ENCODE measurements at places on chromosomes 7 and 10.

GRCh38 chr10:116080553-116080952, 192.5 kb downstream of the GFRA1 start:
- no peak for DNase-seq

- DNase-seq: no peak
Observed at GRCh38 chr7:5422396-5423305, 983 bp downstream of the TNRC18 start.

DNA sequence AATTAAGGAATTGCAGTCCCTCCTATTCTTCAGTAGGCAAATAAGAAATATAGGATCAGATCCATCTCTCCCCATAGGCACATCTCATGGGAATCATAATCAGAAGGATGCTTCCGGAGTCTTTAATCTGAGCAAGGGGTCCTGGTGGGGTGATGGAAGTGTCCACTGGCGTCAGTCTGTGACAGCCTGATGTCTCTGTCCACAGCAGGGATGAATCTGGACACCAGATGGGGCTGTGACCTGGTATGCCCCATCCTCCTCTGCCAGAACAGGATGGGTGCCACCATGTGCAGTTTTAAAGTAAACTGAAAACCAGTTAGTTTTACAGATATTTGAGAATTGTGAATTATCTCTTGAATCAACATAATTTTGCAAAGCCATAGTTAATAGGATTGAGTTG, 148.7 kb downstream of the C1GALT1 start:
- no peak for DNase-seq

- DNase-seq: no peak
Observed at GRCh38 chr7:87332321-87332720, 13.1 kb upstream of the CROT start.

DNA sequence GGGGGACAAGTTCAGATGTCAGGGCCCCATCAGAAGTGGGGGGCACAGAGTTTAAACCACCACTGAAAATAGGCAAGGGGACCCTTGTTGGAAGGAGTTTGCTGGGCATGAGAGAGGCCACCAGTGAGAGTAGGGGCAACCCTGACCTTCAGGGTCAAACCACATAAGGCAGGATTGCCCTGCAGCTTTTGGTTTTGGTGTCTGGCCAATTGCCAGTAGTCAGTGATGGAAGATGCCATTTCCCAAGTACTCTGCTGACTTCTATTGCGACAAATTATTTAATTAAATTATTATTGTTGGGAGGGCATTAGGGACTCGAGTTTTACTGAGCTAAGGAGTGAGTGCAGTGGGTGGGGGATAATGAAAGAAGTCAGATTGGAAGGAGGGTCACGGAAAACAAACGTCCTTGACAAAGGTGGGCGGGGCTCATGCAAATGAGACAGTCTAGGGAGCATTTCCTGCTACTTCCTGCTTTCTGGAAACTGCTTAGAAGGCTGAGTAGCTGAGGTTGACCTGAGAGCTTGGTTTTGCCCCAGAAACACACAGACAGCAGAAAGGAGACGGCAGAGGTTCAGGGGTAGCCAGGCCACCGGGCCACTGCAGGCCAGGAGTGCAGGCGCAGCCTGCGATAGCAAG, 74.2 kb upstream of the ANLN start:
- no peak for DNase-seq

GRCh38 chr7:148706368-148706767, 7.7 kb downstream of the CUL1 start:
- DNase-seq: no peak

DNA sequence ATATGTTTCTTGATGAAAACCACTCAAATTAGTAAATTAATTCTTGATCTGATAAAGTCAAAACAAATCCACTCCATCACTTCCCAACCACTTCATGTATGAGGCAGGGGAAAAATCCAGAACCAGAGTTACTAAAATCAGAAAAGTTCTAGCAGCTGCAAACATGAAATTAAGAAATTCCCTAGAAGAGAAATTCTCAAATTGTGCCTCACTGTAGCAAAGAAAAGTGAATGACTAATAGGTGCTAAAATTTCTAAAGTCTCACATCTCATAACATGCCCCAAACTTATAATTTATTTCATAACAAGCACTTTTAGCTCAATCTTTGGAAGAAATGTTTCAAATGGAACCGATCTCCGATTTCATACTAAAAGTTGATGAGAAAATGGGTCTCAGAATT, 345.0 kb upstream of the AOAH start:
- DNase-seq: no peak

DNA sequence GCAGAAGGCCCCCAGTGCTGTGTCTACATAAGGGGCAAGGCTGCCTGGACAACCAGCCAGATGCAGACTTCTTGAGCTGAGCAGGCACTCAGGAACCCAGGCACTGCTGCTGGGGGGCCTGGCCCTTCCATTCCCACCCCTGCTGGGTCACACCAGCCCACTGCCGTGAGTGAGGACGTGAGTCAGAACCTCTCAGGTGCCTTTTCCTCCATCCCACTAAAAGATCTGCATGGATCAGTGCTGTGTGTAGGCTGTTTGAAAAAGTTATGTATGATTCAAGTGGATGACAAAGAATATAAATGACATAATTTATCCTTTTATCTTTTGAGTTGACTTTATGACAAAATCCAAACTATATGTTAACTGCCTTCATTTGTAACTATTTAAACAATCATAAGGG, 499.3 kb downstream of the INHBA start:
- no peak for DNase-seq

GRCh38 chr7:111842491-111842890, 280.2 kb upstream of the IMMP2L start:
- DNase-seq: no peak

DNA sequence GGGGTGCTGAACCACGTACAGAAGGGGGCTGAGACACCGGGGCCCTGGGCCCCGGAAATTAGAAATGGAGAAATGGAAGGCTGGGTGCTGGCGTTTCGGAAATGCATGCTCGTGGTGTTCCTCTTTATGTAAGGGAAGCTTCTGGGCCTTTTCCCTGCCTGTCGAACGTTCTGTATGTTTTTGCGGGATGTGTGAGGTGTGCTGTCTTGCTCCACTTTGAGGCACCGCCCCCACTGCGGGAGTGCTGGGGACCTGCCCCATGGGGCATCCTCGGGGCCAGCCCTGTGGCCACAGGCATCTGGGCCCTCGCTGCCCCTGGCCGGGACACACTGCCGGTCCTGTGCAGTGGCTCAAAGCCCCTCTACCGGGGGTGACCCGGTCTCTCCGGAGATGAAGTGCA, 1.7 kb upstream of the VENTX start:
- no peak for DNase-seq

DNA sequence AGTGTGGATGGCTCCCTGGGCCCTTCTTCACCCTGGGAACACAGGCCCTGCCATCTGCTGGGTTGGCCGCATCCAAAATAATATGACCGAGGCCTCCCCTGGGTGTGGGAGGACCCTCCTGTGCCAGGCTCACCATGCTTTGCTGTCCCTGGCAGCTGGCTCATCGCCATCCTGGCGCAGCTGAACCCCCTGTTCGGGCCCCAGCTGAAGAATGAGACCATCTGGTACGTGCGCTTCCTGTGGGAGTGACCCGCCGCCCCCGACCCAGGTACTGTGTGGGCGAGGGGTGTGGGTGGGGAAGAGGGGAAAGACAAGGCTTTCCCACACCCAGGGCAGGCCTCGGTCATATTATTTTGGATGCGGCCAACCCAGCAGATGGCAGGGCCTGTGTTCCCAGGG, 4.8 kb downstream of the ATP6V0E2 start:
- DNase-seq: no peak

GRCh38 chr10:17497446-17498030, 43.1 kb upstream of the ST8SIA6 start:
- no peak for DNase-seq

- DNase-seq: no peak
Observed at GRCh38 chr7:84291756-84292155, 97.2 kb upstream of the SEMA3A start.

- DNase-seq: no peak
Observed at GRCh38 chr10:58651742-58652141, 139.1 kb downstream of the BICC1 start.

DNA sequence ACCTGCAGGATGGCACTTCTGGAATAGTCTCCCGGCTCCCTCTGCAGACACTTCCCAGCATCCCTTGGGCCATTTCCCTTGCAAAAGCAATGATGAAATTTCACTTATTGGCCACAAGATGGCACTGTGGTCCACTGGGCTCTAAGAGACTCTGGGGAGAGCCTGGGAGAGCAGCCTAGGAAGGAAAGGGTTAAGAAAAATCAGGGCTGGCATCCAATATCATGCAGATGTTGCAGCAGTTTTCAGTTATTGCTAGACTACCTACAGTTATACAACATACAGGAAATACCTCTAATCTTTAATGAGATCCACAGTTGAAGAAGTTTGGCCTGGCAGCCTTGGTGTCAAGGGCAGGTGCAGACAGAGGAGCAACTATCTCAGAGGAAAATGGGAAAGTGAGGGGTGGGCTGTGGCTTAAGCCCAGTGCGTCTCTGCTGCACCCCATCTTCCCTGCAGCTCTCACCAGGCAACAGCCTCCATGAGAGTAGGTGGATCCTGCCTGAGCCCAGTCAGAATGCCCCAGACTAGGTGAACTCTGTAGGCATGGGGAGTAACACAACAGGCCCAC, 100.2 kb upstream of the PRSS58 start:
- DNase-seq: peak; percentile 44

GRCh38 chr10:46550795-46551700, 5.4 kb downstream of the GPRIN2 start:
- no peak for DNase-seq

GRCh38 chr10:116049158-116049973, 223.6 kb downstream of the GFRA1 start:
- DNase-seq: no peak

- no peak for DNase-seq
Observed at GRCh38 chr7:4245866-4246470, 436.1 kb upstream of the FOXK1 start.

- DNase-seq: no peak
Observed at GRCh38 chr7:107012691-107013090, 31.8 kb upstream of the PRKAR2B start.

- no peak for DNase-seq
Observed at GRCh38 chr7:12436126-12436525, 32.5 kb upstream of the VWDE start.

DNA sequence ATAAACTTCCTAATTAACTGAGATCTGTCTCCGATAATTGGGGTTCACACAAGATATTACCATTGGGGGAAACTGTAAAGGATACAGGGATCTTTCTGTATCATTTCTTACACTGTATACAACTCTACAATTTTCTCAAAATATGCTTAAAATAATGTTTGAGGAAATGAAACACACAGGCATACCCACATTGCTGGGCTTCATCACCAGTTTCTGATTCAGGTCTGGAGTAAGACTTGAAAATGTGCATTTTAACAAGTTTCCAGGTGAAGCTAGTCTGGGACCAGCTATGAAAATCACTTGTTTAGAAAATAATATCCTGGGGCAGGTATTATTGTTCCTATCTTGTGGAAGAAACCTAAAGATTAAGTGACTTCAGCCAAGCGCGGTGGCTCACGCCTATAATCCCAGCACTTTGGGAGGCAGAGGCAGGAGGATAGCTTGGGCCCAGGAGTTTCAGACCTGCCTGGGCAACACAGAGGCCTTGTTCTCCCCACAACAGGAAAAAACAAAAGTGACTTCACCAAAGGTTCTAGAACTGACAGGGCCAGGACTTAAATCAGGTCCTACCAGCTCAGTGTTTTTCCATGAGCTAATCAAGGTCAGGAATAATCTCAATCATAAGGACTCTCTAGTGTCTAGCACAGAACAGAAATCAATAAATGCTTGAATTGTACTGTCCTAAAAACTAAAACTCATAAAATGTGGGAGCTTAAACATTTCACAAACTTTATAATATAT, 12.6 kb downstream of the TOMM7 start:
- DNase-seq: no peak

DNA sequence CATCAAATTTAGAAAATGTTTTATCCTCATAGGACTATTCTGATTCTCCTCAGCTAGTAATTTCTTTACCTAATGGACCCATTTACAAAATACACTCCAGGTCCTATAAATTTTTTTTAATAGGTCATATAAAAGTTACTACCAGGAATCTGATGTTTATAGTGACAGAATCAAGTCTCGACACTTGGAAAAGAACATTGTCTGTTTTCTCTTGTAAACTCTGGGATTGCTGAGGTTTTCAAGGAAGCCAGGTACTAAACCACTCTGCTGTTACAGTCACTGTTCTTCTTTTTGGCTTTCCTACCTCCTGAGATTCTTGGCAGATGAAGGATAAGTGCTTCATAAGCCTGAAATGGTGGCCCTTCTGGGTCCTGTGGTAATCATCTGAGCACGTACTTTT, 493.1 kb downstream of the AUTS2 start:
- no peak for DNase-seq

DNA sequence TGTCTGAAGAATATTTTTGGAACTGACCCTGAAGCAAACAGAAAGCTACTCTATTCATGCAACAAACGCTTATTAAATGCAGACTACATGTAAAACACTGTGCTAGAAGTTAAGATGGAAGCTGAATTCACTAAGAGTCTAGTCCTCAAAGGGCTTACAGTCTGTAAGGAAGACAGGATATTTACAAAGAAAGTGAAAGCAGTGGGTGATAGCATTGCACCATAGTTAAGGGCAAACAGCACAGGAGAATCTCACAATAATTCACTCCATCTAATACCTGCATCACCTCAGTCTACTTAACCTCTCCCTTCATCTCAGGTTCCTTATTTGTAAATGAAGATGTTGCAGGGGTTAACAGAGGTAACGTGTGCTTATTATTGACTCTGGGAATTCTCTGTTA, 360.0 kb upstream of the AOAH start:
- no peak for DNase-seq

GRCh38 chr7:151925446-151926335, 30.6 kb upstream of the GALNTL5 start:
- DNase-seq: no peak

- DNase-seq: no peak
Observed at GRCh38 chr10:114900658-114901057, 37.3 kb upstream of the TRUB1 start.

GRCh38 chr10:91251430-91252056, 31.1 kb downstream of the PCGF5 start:
- DNase-seq: peak; percentile 49

- no peak for DNase-seq
Observed at GRCh38 chr10:45256246-45256645, 59.2 kb downstream of the OR13A1 start.

DNA sequence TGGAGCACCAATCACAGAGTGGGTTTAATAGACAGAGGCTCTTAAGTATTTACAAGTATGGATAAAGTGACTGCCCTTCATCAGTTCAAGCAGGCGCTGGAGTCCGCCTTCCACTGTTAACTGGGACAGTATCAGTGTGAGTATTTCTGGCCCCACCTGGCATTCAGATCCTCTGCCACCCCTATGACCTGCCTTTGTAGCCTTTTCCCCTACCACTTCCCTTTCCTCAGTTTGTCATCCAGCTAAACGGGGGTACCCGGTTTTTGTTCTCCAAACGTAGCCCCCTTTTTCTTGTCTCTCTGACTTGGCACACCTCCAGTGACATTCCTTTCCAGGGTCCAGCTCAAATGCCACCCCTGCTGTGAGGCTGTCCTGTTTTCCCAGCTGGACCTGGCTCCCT, 134.4 kb downstream of the SNX10 start:
- DNase-seq: no peak

DNA sequence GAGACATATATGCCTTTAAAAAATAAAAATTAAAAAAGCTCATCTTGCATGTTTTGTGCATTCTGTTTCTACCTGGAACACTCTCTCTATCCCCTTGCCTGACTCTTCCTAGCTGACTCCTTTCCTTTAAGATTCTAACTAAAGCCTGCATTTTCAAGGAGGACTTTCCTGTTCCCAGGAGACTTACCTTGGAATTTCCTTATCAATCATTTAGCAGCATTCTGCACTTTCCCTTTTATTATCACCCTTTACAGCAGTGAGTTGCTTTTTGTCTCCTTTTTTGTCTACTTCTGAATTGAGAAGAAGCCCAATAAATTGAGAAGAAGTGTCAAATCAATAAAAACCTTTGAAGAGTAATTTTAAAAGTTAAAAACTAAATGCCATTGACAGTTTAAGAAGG, 142.2 kb upstream of the TMEM196 start:
- DNase-seq: no peak

All from renal pelvis (tissue), 12 donors.